Karpas-422 (cell line): ENCODE measurements at places on chromosomes 6 and 20. TPM values are rescaled to one million over a fixed set of nuclear protein-coding genes. Genes with fewer than 3 reads are reported as not detected.

DNA sequence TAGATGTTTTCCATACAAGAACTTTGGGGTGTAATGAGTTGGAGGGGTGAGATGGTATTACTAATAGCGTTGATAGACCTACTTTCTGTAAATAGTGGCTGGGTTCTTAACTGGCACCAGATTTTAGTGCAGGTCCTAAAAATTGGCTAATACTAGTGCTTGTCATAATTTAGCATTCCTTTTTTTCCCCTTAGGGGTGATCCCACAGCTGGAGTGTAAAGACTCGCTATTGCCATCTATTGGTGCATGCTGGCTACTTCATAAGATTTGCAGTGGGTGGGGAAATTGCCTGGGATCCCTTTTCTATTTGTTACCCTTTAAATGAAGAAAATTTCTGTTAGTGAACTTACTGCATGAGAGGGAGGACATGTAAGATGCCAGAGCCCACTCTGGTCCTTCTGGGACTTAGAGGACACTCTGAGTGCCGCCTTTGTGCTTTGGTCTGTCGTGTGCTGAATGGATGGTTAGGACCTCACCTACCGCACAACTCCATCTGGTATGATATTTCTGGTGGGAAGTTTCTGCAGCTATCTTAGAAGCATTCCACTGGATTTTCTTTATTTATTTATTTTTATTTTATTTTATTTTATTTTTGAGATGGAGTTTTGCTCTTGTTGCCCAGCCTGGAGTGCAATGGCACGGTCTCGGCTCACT lies 195.5 kb downstream of the JARID2 start:
- H3K36me3 ChIP-seq = no peaks in the 10 kb centered on the region
- no peak overlapping the region for H3K27ac ChIP-seq
- H3K4me1 ChIP-seq = peaks cover 7% of the 10 kb centered on the region; the same call in 1 of the 2 replicates
- H3K27me3 ChIP-seq = no peaks in the 10 kb centered on the region
- no peak overlapping the region for H3K4me3 ChIP-seq

DNA sequence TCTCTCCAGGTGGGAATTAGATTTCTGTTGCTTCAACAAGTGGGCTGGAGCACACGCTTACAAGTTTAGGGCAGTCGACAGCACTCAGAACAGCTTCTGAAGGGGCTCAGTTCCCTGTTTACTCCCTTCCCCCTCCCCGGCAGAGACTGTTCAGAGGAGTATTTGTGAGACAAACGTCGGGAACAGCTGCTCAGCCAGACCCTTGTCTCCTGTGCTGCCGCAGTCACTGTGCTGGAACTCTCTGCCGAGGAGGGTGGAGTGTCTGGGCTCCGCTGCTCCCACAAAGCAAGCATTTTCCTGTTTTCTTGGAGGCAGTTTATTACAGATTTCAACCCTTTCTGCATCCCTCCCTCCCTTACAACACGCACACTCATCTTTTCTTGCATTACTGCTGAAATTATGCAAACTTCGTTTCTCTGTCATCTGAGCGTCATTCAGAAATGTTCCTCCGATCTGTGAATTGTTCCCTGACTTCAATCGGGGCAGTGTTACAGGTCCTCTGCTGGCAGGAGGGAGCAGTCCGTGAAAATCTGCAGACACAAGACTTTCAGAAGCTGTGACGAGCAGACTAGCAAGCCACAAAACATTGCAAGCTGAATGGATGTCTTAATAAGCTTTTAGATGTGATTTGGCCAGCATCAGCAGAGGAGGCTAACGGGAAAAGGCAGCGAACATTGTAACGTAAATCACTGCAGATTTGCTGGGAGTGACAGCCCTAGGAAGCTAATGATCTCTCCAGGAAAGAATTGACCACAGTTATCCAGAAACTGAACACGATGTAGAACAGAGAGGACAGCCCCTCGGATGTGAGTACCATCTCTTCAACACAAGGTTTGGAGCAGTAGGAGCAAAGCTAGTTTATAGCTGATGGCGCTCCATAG lies 76.2 kb downstream of the LYRM2 start:
- no peaks in the 10 kb centered on the region for H3K36me3 ChIP-seq
- no peak overlapping the region for H3K4me3 ChIP-seq
- no peak for DNase-seq
- H3K27me3 ChIP-seq = 0 out of 2 replicates have a peak, but pooled peaks cover 2% of the 10 kb centered on the region
- no peak overlapping the region for H3K27ac ChIP-seq
- no peaks in the 10 kb centered on the region for H3K4me1 ChIP-seq

DNA sequence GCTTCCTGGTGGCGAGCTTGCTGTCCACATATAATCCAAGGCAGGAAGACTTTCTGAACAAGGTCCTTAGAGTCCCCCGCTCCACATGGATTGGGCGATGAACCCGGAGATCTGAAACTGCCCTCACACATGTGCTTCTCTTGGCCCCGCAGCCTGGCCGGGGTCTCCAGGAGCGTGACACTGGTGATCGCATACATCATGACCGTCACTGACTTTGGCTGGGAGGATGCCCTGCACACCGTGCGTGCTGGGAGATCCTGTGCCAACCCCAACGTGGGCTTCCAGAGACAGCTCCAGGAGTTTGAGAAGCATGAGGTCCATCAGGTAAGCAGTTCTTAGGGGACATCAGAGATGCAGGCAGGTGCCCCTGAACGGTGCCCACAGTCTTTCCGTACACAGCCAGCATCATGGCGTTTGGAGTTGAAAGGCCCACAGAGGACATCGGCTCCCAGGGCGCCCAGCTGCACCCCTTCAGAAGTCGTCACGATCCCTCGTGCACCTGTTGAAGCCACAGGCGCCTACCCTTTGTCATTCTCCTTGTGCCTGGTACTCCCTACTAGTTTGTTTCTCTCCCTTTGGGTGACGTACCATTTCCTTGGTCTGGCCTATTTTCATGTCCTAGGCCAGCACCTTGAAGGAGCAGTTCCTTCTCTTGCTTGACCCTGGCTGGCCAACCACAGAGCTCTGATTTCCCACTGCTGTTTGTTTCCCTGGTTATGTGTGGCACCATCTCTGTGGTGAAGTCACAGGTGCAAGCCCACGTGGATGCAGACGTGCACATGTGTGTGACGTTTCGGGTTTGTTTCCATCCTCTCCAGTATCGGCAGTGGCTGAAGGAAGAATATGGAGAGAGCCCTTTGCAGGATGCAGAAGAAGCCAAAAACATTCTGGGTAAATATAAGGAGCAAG lies 43.3 kb upstream of the IRF4 start:
- H3K4me3 ChIP-seq = no peak overlapping the region
- H3K4me1 ChIP-seq = peaks cover 17% of the 10 kb centered on the region
- DNase-seq = no peak
- no peaks in the 10 kb centered on the region for H3K36me3 ChIP-seq

Gene MAN1A1
- total RNA-seq = 0.43 and 0.48 TPM in 2 replicates

Gene RRAGD
- 0.41 and 0.65 TPM in 2 replicates for total RNA-seq

Gene COL9A3
- 41.2 and 87.5 TPM in 2 replicates for total RNA-seq
